ENCODE measurements at places on chromosomes 2 and 18.

DNA sequence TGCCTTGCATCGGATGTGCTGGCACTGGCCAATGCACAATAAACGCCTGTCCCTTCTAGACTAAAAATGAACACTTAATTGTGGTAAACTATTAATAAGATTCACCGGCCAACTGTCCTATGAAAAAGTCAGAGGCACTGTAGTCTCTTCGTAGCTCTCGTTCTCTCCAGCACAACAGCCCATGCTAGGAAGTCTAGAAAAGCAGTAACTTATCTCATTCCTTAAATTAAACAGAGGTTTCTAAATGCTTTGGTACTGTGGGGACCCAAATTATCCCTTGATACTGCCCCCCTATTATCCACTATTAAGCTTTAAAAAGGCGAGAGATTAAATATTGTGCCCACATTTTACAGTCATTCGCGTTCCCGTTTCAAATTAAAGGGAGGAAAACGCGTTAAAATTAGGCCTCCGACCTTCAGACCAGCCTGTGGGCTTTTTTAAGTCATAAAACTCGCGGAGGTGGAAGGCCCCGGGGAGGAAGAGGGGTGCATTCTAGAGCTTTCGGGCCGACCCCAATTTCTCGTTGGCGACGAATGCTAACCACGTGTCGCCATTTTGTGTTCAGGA lies 1.5 kb upstream of the PCBP1 start:
- DNase-seq = no peak

DNA sequence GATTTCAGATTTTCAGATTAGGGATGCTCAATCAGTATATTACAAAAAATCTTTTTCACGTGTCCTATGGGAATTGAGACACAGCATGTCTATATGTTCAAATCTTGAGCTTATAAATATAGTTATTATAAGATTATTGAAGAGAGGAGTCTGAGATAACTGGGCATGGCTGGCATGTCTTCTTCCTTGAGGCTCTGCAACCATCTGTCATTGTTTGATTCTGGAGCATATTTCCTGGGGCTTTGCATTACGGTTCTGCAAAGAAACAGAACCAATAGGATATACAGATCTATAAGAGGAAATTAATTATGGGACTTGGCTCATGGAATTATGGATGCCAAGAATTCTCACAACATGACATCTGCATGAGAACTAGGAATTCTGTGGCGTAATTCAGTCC lies 386.1 kb downstream of the SOCS6 start:
- DNase-seq = no peak

DNA sequence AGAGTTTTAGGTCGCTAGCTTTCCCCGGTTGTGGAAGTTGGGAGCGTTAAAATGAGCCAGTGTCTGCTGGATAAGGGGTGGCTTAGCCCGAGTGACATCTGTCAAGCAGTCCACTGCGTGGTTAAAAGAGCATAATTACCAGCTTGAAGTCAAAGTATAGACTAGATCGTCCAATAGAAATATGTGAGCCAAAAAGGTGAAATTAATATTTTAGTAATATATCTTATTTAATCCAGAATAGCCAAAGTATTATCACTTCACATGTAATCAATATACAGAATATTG lies 654 bp downstream of the COMMD1 start:
- no peak for DNase-seq

- DNase-seq = no peak
Measured at GRCh38 chr18:47726550-47726949, 203.9 kb downstream of the SMAD2 start.

DNA sequence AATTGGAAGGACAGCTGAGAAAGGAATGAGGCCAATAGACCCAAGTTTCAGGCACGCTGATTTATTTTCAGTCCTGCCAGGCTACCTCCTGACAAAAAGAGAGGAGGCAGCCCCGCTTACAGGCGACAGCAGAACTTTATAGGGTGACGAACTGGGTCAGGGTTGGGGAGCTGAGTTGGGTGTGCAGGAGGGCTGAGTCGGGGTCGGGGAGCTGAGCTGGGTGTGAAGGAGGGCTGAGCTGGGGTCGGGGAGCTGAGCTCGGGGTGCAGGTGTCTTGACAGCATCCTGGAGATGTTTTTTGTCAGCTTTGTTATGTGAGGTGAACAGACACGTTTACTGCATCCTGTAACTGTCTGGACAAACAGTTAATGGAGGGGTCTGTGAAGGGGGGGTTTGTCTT lies 342.2 kb downstream of the ADCYAP1 start:
- no peak for DNase-seq

DNA sequence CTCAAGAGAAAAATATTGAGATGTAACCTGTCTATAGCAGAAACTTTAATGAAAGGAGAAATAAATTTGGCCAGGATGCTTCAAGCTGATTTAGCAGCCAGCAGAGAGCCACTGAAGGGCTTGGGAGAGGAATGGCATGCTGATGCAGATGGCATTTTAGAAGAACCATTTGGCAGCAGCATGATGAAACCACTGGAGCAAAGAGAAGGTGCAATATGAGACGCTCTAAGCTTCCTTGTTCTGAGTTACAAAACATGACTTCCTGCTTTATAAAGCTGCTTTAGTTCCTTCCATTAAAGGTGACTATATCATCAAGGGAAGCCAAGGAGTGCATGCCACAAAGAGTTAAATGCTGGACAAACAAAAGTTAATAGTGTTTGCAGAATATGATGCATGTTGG lies 189.7 kb downstream of the PID1 start:
- DNase-seq = no peak

DNA sequence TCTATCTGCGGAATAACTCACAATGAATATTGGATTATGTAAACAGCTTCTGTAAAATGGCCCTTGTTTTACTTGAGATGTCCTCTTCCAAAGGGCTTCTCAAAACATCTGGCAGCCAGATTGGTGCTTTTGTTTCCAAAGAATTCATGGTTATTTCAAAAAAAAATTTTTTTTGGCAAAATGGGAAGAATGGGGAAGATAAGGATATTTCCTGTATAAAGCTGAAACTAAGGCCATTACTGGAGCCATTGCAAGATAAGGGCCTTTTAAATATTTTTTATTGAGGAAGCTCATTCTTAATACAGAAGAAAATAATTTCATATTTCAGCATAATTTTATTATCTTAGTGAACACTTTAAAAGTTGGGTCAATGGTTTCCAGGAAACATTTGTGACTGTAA lies 259.1 kb downstream of the GALNT13 start:
- DNase-seq = no peak

GRCh38 chr2:168633895-168634294 lies 168.5 kb upstream of the NOSTRIN start:
- no peak for DNase-seq

DNA sequence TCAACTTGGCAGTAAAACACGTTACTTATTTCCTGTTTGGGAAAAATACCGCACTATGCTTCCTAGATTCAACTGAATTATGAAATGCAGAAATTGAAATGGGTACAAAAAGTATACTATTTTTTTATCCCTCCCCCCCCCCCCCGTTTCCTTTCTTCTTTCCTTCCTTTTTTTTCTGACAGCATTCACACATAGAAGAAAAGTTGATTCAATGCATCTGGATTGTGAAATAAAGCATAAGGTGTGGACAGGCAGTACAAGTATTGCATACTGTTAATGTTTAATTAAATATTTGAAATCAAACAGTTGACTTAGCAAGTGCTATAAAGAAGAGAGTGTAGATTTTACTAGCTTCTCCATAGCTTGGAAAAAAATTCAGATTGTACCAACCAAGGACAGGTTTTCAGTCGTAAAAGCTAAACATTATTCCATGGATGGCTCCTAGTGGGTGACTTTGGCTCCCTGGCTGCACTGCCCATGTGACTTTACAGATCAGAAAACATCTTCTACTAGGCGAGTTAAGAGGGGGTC lies 21.6 kb upstream of the AGFG1 start:
- DNase-seq = no peak

DNA sequence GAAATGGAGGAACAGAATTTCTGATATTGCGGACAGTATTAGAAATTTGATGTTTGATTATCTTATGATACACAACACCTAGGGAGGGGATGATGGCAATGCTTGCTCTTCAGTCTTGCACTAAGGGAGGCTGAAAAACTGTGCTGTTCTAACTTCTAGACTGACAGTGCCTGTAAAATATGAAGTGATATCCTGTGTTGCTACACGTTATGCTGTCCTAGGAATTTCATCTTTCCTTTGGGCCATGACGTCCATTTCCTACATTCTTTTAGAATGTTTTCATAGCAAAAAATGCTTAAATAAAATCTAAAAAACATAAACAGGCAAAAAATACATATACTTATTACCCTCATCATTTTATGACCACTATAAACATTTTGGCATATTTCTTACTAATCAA lies 55.3 kb downstream of the OSBPL1A start:
- DNase-seq = no peak

DNA sequence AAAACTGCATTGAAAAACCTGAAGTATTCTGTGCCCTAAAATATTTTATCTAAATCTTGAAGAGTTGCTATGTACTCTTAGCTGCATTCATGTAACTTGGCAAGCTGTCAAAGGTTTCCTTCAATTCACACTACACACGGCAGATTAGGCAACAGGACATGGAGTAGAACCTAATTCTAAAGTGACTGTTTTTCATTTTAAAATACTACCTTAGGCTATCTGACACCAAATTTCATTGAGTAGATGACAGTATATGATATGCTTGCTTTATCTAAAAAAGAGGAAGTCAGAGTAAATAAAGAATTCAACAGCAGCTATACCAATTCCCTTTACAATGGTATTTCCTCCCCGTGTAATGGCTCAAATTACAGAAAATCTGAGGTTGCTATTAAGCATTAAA lies 45.4 kb downstream of the EXOC6B start:
- DNase-seq = no peak

DNA sequence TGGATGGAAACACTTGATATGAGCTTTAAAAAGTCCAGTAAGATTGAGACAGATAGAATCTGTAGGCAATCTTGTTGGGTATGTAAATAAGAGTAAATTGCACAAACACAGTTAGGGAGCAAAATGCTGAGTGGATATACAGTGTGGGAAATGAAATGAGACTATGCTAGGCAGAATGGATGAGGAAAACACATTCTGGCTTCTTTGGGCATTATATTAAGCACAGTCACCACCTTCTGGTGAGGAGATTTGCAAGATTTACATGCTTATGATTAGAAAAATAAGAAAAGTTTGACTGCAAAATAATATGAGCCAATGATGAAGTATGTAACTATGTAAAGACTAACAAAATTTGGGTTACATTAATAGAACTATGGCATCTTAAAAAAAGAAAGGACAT lies 2165.0 kb upstream of the CELF4 start:
- DNase-seq = no peak

Data from CD8-positive, alpha-beta T cell (primary cell).